ENCODE measurements at places on chromosomes 7 and 10. TPM values are rescaled to one million over a fixed set of nuclear protein-coding genes. Genes with fewer than 3 reads are reported as not detected.

TBC1D12 gene
- total RNA-seq = not detected

CPA5 gene
- not detected for total RNA-seq

FAM180A gene
- total RNA-seq = not detected

ENTPD1 gene
- total RNA-seq = 0.84 TPM

PLAU gene
- total RNA-seq = 0.11 TPM

CRHR2 gene
- total RNA-seq = 0.11 TPM

CH25H gene
- 0.54 TPM for total RNA-seq

ABCF2 gene
- 12.7 TPM for total RNA-seq

GTPBP10 gene
- 18.3 TPM for total RNA-seq

RGS10 gene
- 145 TPM for total RNA-seq

IDI2 gene
- not detected for total RNA-seq

PIK3AP1 gene
- 5.7 TPM for total RNA-seq

ZKSCAN5 gene
- total RNA-seq = 6.2 TPM

SRRM3 gene
- not detected for total RNA-seq

CLDN15 gene
- total RNA-seq = 11.5 TPM

Measured in CD8-positive, alpha-beta T cell (primary cell).